ENCODE measurements at places on chromosomes 5 and 9.

DNA sequence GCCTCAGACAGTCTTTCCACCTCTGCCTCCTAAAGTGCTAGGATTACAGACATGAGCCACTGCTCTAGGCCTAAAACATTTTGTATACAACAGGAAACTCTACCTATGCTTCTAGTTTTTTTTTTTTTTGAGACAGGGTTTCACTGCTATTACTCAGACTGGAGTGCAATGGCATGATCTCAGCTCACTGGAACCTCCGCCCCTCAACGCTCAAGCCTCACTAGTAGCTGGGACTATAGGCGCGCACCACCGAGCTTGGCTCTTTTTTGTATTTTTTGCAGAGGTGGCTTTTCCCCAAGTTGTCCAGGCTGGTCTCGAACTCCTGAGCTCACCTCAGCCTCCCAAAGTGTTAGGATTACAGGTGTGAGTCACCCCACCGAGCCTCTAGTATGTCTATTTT is 5.4 kb downstream of the HSPA9 start:
- no peak for DNase-seq

GRCh38 chr5:173217626-173218397 is 17.2 kb downstream of the NKX2-5 start:
- no peak for DNase-seq

GRCh38 chr5:35822511-35822910 is 34.2 kb upstream of the IL7R start:
- no peak for DNase-seq

GRCh38 chr5:154830219-154830595 is 20.2 kb downstream of the FAXDC2 start:
- DNase-seq = no peak
